ENCODE measurements at places on chromosomes 1 and 21. TPM values are rescaled to one million over a fixed set of nuclear protein-coding genes. Genes with fewer than 3 reads are reported as not detected.

GRCh38 chr1:39777306-39777705, 6.2 kb upstream of the OXCT2 start:
- DNase-seq, result no peak

DNA sequence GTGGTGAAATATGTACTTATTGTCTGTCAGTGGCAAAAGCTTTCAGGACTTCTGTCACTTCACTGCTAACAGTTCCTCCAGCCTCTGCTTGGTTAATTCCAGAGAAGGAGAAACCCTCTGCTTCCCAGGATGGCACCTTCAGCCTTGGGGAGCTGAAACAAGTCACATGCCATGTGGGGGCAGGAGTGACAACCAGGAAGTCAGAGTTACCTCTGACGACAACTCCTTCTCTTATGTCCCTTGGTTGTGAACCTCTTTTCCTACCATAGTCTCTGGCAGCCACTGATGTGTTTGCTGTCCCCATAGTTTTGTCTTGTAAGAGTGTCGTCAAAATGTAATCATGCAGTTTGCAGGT, 53.6 kb downstream of the FCRL5 start:
- DNase-seq, result no peak

DNA sequence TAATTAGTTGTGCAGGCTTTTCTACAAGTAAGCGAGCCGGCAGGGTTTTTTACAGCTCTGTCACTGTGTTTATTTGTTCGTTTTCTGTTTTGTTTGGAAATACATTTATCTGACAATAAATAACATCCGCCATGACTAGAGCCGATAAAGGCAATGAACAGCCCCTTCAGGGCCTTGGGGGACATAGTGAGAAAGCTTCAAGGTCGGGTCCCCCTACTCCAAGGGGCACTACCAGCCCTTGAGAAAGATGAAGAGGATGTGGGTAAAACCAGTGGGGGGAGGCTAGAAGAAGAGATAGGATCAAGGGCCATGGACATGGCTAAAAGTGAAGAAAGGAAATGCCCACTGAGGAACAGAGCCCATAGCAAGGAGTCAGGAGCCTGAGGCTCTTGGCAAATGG, 38.5 kb upstream of the CTTNBP2NL start:
- DNase-seq, result no peak

DNA sequence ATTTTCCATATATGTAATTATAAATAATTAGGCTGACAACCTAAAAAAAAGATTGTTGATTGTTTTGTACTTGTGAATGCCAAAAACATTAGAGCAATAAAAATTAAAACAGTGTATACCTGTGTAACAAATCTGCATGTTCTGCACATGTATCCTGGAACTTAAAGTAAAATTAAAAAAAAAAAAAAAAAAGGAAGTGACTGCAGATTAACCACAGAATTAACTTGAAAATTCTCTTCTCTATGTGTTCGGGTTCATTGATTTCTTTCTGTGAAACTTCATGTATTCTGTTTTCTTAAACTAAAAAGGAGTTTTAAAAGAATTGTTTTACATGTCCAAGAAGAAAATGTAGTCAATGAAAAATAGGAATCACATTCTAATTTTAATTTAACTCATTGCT, 95.7 kb downstream of the FASLG start:
- no peak for DNase-seq

VN1R5 gene
- total RNA-seq, result not detected

ZNF678 gene
- total RNA-seq, result 11.2 TPM
